Fibroblast of skin of left biceps (primary cell): ENCODE measurements at places on chromosomes 4 and X.

DNA sequence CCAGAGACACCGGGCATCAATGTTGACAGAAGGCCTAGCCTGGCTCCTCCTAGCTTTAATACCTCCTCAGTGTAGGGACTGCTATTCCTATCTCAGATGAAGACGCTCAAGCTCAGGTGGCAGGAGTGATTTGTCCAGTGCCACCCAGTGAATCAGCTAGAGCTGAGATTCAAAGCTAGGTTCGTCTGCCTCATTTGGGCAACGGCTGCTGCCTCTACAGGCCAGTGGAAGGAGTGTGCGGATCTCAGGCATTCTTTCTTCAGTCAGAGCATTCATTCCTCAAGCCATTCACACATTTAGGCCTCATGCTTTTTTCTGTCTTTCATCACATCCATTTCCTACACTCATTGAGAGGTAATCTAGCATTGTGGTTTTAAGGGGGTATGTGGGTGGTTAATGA lies 7.3 kb downstream of the TSR2 start:
- DNase-seq = no peak

GRCh38 chrX:10071451-10072144 lies 85.2 kb upstream of the CLCN4 start:
- no peak for DNase-seq

- no peak for DNase-seq
Measured at GRCh38 chrX:68273887-68274286, 159.4 kb downstream of the OPHN1 start.

GRCh38 chr4:14967982-14968381 lies 34.3 kb upstream of the CPEB2 start:
- DNase-seq = no peak

DNA sequence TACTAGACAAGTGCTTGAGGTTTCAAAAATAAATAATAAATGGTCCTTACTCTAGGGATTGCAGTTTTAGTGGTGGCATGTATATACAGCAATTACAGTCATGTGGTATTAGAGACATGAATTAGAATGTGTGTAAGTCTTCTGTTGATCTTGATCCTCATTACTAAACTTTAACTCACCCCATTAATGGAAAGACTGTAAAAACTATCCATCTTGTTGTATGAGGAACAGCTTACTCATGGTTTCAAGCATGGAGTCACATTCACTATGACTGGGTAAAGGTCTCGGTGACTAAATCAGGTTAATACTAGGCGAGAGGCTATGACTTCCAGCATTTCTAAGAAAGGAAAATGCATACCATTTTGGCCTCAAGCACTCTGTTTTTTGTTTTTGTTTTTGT lies 107.0 kb upstream of the HPGD start:
- DNase-seq = no peak

DNA sequence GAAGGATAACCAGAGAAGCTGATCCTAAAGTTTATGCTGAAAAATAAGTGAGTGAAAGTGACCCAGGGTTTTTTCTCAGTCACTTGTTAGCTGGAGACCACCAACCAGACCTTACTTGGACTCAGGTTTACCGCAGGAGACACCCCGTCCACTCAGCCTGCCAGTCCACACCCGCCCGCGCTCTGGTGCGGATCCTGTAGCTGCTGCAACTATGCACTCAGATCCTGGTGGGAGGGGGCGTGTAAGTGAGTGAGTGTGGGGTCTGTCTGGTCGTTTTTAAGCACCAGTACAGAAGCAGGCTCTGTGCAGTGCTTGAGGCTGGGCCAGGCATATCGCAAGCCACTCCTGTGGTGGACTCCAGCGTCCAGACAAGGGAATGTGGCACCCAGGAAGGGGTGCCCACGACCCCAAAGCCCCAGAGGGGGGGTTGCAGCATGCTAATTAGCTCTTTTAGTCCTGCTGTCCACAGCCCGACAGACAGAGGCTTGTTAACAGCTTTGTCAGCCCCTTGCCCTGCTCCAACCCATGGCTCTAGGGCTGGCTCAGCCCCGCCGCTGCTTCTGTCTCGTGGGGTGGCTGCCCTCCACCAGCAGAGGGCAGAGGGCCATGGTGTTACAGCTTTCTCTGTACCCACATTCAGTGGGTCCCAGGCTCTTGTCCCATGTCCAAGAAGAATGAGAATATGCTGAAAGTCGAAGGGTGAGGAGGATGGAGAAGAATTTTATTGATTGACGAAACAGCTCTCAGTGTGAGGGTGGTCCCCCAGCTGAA lies 40.4 kb upstream of the PPP1R2C start:
- DNase-seq = no peak

GRCh38 chrX:134679644-134680043 lies 21.4 kb upstream of the PLAC1 start:
- DNase-seq = no peak

DNA sequence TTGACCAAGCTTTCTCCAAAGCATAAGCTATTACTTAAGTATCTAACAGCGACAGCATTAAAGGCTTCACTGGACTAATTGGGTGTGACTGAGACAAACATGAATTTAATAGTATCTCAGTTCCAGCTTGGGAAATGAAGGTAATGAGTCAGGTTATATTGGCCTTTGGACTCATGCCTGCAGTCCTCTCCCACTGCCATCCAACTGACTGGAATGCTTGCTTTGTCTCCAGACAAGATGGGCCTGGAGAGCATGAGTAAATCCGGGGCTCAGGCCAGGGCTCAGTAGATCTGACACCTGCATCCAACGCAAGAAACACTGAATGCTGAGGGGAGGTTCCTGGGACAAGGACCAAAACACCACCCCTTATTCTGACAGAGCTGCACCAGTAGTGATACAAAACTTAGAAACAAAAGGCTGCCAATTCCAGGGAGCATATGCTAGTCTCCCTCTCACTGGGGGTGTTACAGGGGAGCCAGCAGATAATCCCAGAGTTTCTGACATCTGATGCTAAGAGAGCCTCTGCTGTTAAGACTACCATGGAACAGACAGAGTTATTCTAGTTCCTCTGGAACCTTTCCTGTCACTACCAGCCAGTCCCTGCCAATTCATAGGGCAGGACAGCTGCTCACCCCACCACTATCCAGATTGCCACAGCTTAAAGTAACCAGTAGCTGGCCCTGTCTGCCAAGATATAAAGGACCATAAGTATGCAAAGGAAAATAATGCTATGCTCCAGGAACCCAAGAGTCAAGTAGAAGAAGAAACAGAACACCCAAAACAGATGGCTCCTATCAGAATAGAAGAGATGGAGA lies 293.8 kb downstream of the IQCM start:
- DNase-seq = no peak

DNA sequence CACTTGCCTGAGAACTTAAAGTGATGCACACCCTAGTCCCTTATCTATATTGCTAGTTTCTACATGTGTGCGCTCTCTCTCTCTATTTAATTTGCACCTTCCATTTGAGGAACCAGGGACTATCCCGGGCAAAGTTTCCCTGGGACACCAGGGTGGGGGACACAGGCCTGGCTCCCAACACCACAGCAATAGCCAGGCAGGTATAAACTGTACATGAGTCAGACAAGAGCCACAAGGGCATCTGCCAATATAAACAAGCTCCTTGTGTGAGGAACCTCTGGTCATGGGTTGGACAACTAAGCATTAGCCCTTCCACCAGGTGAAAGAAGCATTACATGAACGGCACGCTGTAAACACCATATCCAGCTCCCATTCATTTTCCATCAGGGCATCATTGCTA lies 455.5 kb downstream of the STIM2 start:
- no peak for DNase-seq

GRCh38 chr4:22299678-22300077 lies 216.2 kb downstream of the ADGRA3 start:
- DNase-seq = no peak

DNA sequence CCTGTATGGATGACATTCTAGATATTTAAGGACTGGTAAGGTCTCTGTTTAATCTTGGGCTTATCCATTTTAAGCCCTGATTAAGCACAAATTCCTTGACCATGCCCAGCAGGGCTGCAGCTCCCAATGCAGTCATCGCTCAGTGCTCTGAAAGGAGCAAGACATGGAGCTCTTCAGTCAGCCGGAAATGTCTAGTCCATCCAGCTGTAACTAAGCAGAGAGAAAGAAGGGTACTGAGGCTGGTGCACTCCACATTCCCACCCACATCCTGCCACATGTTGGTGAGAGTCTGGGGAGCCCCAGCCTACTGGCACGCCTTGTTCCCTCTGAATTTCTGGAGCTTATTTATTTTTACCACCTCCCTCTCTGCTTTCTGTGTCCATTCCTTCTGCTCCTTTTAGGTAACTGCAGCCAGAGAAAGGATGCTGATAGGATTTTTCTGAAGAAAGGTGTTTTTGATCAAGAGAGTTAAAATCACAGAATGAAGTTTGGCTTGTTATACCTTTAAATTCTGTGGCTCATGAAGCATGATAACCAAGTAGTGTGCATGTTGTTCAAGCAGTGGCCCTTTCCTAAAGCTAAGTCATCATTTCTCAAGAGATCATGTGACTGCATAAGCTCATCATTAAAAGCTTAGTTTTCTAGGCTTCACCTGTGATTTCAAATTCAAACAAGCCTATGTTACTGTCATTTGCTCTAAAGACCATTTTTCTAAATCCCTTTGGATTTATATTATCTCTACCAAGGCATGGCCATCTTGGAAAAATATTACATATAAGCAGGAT lies 74.0 kb downstream of the GALNT7 start:
- DNase-seq = no peak

DNA sequence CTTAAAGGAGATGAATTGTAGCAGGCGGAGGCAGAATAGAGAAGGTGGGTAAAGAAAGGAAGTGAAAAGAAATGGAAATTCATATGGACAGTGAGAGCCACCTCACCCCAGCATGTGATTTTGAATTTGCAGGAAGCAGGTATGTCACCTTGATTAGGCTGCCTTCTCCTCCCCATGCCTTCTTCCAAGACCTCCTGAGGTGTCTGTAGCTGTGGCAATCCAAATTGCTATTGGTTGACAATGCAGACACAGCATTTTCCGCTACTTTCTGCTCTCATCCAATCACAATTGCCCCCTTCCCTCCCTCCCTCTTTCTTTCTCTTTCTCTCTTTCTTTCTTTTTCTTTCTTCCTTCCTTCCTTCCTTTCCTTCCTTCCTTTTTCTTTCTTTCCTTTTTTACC lies 38.5 kb downstream of the RAB33B start:
- DNase-seq = no peak

DNA sequence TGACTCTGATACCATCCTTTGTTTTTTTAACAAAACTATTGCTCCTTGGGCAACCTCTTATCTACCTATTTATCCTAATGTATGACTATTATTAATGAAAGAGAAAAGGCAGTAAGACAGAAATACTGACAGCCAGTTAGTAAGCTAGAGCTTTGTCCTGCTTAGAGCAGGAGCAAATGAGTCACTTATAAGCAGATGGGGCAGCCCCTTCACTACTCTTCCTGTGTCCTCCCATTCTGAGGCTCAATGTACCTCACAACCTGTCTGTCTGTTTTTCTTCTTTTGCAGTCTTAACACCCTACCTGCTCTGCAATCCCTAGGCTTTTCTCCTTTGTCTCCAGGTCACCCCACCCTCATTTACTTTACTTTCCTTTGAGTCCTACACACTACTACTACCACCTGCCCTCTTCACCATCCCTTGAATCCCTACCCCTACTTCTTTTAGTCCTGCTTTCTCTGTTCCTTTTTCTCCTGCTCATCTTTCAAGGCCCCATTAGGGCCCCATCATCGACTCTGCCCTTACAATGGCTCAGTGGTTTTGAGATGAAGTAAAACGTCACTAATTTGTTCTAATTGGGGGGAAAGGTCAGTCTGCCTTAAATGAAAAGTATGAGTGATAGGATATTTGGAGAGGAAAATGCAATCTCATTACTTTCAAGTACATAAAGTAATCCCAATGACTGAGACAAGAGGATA lies 294.3 kb downstream of the GUCY2F start:
- no peak for DNase-seq

- DNase-seq = no peak
Measured at GRCh38 chr4:81676537-81676936, 204.8 kb upstream of the RASGEF1B start.
